ENCODE measurements at places on chromosomes 3 and 15.

GRCh38 chr3:71095511-71096291 is 487.8 kb downstream of the FOXP1 start:
- DNase-seq: no peak

GRCh38 chr3:16319307-16319706 is 54.3 kb downstream of the OXNAD1 start:
- no peak for DNase-seq

- DNase-seq: no peak
Observed at GRCh38 chr15:64267331-64267973, 88.5 kb downstream of the CSNK1G1 start.

- DNase-seq: no peak
Observed at GRCh38 chr3:115580566-115580965, 42.7 kb upstream of the GAP43 start.

DNA sequence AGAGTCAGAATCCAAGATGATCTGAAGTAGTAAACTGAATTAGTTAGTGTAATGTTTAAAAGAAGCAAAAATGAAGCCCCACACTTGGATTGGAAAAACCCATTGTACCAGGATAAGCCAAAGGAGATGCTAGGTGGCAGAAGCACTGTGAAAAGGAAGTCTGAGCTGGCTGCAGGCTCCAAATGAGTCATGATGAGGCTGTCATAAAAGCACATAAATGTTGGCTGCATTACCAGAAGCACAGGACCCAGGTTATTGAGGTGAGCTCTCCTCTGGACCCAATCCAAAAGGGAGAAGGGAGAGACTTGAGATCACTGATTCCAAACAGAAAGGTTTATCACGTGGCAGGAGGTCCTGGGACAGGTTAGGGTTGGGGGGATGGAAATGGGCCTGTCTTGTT is 3.2 kb upstream of the ACAN start:
- peak; percentile 53 for DNase-seq

GRCh38 chr3:81837071-81837593 is 75.7 kb upstream of the GBE1 start:
- DNase-seq: no peak

- no peak for DNase-seq
Observed at GRCh38 chr15:35281515-35281914, 196.4 kb upstream of the NANOGP8 start.

DNA sequence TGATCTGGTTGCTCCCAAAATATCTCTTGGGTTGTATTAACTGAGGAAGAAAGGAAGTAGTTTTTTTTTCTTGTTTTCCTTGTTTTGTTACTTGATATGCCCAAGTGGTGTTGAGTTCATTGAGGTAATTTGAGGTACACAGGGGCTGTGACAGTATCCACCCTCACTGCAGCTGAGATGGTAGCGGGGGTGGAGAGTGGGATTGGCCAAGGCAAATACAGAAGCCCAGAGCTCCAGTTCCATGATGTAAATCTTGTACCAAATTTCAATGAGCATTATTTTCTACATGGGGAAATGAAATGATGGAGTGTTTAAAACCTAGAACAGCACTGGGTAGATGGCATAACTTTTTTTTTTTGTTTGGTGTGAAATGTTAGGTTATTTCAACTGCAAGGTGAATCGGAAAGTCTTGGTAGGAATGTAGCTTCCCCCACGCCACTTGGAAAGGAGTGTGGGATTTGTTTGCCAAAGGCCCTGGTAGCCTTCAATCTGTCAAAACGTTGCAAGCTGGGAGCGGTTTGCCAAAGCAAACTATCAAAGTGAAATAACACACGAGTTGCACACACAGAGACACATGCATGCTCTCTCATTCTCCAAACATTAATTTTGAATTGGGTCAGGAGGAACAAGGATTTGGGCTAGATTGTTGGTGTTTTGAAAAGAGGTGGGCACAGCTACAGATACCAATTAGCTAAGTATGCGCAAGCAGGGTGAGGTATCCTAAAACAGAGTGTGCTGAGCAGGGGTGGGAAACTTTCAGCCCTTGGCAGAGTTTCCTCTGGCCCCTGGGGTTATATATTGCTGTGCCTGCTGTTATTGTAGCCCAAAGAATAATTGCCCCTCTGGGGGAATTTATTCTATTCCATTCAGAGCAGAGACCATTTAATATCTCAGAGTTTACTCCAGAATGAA is 34.6 kb downstream of the THSD4 start:
- no peak for DNase-seq

- DNase-seq: no peak
Observed at GRCh38 chr3:192273697-192274010, 453.7 kb downstream of the FGF12 start.

GRCh38 chr3:182716114-182716688 is 77.1 kb upstream of the ATP11B start:
- DNase-seq: no peak

DNA sequence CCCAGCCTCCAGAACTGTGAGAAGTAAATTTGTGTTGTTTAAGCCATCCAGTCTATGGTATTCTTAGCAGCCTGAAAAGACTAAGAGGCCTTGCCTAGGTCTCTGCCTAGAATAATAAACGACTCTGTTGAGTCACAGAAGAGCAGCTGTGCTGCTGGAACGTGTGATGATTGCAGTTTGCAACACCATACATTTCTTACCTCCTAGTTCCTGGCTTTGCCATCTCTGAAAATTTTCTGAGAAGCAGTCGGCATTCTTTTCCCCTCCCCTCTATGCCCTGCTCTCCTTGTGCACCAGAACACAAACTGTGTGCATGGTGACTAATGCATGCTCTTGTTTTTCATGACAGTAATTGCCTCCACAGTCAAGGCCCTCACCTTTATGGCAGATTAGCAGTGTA is 301.3 kb downstream of the IL20RB start:
- no peak for DNase-seq

DNA sequence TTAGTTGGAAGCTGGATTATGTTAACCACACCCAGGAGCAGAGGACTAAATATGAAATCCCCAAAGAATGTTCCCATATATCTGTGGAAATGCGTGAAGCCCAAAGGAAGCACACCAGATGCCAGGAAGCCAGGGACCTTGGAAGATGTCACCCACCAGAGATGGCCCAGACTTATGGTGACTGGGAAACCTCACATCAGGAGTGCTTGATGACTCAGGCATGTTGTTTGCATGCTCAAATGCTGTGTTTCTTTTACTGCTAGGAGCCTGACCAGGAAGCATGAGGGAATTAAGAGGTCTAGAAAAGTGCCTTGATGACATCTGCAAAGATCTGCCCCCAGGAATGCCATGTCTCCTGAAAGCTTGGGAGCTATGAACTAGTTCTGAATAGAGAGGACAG is 109.0 kb upstream of the SLC2A2 start:
- no peak for DNase-seq

DNA sequence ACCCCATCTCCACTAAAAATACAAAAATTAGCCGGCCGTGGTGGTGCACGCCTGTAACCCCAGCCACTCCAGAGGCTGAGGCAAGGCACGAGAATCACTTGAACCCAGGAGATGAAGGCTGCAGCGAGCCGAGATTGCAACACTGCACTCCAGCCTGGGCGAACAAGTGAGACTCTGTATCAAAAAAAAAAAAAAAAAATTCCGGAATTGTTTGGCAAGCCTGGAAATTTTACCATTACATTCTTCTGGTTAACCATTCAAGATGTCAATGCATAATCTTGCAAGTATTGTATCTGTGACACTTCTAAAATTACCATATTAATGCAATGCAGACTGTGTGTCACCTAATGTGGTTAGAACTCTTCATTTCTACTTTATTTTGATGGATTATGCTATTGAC is 67.0 kb downstream of the CSNK1G1 start:
- DNase-seq: no peak

DNA sequence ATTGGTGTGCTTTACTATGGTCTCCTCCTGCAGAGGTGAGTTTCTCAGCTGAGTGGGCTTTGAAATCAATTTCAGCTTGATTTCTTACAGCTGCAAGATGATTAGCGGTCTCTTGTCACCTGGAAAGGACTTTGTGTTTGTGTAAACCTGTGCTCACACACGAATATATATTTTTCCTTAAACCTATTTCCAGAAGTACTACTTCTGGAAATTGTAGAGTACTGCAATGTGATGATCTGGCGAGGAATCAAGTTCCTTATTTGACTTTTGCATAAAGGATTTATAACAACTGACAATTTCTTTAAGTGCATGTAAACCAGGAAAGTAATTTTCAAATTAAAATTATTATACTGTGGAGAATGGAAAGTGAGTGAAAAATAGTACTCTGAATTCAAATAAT is 2.1 kb downstream of the MCTP2 start:
- no peak for DNase-seq

GRCh38 chr3:16484216-16484615 is 29.3 kb downstream of the RFTN1 start:
- no peak for DNase-seq

DNA sequence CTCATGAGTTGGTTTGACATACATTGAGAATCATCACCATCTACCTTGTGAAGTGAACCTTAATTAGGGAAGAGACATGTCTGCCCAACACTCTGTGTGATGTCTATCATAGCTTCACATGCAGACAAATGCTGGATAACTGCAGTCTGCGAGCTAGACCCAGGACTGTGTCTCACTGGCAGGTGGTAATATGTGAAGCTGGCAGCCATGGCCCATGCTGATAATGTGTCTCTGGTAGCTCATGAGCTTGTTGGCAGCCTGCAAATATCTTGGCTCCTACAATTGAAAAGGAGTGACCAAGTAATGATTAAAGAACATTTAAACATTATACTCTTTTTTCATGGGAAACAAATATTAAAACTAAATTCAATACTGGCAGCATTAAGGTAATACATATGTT is 234.8 kb downstream of the CHST2 start:
- DNase-seq: no peak

- no peak for DNase-seq
Observed at GRCh38 chr15:37204692-37205091, 104.3 kb upstream of the MEIS2 start.

All from keratinocyte (primary cell).